ENCODE measurements at places on chromosomes 11 and 22.
A peak's percentile ranks its signal among the peaks of the same experiment; 100 is the strongest.

DNA sequence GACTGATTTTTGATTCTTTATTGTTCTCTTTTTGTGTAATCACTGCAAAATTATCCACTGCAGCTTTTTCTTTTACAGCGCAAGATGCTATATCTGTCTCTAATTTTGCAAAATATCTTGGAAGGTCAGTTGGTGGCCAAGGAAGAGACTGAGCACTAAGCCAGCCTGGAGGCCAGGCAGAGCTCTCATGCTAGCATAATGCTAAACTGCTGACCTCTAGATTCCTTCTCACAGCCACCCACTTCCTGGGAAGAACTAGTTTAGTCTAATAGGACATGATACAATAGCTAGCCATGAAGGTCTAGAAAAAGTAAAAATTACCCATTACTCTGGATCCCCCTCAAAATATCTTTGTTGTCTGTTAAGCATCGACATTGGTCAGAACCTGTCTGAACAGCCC lies 227.2 kb upstream of the ARHGAP20 start:
- no peak for DNase-seq

GRCh38 chr11:68146010-68146540 lies 24.9 kb upstream of the CHKA start:
- DNase-seq, result no peak

GRCh38 chr22:35544189-35544588 lies 3.6 kb downstream of the RASD2 start:
- DNase-seq, result no peak

- no peak for DNase-seq
Measured at GRCh38 chr11:120011836-120012235, 126.1 kb downstream of the TRIM29 start.

- no peak for DNase-seq
Measured at GRCh38 chr11:37926772-37927171, 1328.7 kb upstream of the RAG2 start.

GRCh38 chr11:86637988-86638387 lies 34.4 kb downstream of the ME3 start:
- DNase-seq, result no peak

GRCh38 chr11:22707119-22707899 lies 40.9 kb downstream of the GAS2 start:
- no peak for DNase-seq

GRCh38 chr11:47105974-47106373 lies 70.7 kb downstream of the ARFGAP2 start:
- DNase-seq, result no peak

DNA sequence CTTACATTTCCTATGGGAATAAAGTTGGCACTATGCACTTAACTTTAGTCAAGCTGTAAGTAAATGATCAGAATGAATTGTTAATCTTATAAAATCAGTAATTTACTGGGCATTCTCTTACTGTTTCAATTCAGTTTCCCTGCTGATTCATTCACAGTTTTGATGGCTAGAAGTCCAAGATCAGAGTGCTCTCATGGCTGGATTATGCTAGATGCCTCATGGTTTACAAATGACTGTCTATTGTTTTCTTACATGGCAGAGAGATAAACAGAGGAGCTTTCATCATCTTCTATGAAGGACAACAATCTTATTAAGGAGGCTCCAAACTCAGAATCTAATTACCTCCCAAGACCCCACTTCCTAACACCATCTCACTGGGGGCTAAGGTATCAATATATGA lies 135.1 kb upstream of the CARD18 start:
- DNase-seq, result no peak

DNA sequence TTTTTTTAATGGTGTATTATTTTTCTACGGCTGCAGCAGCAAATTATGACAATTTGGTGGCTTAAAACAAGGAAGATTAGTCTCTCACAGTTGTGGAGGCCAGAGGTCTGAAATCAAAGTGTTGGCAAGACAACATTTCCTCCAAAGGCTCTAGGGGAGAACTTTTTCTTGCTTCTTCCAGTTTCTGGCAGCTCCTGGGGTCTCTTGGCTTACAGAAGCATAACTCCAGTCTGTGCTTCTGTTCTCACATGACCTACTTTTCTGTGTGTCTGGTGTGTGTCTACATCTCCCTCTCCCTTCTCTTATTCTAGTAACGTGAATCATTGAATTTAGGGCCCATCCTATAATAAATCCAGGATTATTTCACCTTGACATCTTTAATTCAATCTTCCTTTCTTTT lies 551.9 kb upstream of the LUZP2 start:
- DNase-seq, result no peak

DNA sequence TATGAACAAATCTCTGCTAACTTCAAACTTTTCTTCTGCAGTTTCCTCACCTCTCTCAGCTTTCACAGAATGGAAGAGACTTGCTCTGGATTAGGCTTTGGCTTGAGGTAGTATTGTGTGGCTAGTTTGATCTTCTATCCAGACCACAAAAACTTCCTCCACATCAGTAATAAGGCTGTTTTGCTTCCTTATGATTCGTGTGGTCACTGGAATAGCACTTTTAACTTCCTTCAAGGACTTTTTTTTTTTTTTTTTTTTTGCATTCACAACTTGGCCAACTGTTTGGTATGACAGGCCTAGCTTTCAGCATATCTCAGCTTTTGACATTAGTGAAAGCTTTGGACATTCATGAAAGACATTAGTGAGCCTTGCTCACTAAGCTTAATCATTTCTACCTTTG lies 47.5 kb upstream of the LRRC55 start:
- DNase-seq, result no peak

- DNase-seq, result no peak
Measured at GRCh38 chr11:26286472-26287066, 45.4 kb upstream of the ANO3 start.

DNA sequence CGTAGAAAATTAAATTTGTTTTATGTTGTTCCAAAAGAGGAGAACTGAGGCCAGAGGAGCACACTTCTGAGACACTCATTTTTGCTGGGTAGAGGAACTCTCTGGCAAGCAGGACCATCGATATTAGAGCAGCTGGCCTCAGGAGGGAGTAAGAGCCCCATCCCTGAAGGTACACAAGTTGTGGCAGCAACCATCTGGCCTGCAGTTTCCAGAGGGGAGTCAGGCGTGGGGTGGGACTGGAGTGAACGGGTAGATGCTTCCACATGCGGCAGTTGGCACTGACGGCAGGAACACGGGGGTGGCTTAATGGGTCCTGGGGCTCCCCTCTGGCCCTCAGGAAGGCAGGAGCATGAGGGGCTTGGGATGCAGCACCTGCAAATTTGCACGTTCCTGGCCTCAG lies 13.2 kb upstream of the SSTR3 start:
- no peak for DNase-seq

DNA sequence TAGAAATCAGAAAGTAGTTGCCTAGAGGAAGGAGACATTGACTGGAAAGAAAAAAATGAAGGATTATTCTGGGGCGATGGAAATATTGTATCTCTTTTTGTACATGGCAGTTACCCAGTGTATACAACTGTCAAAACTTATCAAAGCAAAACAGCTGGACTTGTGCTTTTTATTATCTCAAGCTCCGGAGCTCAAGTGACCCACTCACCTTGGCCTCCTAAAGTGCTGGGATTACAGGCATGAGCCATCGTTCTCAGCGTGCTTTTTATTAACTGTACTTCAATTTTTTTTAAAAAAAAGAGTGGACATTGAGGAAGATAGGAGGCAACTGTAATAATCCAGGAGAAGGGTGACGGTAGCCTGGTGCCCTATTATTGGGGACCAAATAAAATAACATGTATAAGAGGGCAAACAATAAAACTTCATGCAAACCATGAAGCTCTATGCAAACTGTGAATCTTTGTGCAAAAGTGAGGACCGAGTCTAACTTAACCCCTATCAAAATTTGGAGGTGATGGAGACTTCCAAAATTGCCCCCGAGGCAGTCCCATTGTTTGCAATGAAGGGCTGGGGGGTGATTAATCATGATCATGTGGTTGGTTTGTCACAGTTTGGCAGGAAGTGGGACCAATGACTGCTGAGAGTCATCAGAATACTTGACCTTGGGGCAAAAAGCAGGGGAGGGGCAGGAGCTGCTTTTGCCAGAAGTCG lies 23.5 kb downstream of the FZD4 start:
- DNase-seq, result no peak

GRCh38 chr11:70616938-70617654 lies 218.8 kb downstream of the CTTN start:
- no peak for DNase-seq

DNA sequence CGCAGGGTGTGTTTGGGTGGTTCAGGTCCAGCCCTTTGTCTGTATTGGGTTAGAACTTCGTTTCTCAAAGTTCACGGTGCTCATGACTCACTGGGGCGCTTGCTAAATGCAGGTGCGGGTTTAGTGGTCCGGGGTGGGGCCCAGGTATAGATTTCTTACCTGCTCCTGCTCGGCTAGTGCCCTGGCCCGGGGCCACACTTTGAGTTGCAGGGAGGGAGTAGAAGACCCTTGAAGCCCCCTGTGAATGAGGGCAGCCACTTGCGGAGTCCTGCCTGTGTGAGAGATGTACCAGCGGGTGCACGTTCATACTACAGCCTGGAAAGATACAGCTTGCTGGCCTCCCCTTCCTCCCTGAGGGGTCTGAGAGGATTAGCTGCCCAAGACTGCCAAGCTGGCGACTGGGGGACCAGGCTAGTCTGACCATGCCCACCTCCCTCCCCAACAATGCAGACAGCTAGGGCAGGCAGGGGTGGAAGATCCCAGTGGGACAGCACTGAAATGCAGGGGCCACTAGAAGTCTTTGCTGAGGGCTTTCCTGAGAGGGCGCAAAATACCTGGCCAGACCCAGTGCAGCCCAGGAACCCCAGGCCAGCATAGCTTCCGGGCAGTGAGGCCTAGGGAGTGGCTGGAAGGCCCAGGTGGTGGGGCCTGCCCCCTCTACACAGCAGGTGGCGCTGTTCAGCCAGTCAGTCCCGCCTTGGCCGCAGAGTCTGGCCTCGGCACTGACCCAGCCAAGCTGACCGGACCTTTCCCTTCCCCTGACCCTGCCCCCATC lies 5.1 kb upstream of the MYRF start:
- peak; percentile 23 for DNase-seq

GRCh38 chr11:6619004-6619745 lies at the start of gene TPP1:
TPP1 (minus strand) TSS chr11:6619422; CDS start chr11:6619400, 22 bp downstream.
- DNase-seq, result peak; percentile 78

GRCh38 chr22:46262449-46263215 lies 511 bp downstream of the PKDREJ start:
- DNase-seq, result no peak

DNA sequence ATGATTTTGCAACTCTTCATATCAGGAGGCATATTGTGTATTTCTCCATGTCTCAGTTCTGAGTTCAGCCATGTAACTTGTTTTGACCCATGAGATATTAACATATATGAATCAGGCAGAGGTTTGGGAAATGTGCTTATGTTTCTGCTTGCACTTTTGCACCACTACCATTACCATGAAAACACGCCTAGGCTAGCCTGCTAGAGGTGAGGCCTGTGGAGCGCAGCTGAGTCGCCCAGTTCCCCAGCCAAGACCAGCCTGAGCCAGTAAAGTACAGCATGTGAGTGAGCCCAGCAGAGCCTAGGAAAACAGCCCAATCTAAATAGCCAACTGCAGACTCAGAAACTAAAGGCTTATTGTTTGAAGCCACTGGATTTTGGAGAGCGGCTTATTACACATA lies 18.4 kb upstream of the MYOD1 start:
- DNase-seq, result no peak

DNA sequence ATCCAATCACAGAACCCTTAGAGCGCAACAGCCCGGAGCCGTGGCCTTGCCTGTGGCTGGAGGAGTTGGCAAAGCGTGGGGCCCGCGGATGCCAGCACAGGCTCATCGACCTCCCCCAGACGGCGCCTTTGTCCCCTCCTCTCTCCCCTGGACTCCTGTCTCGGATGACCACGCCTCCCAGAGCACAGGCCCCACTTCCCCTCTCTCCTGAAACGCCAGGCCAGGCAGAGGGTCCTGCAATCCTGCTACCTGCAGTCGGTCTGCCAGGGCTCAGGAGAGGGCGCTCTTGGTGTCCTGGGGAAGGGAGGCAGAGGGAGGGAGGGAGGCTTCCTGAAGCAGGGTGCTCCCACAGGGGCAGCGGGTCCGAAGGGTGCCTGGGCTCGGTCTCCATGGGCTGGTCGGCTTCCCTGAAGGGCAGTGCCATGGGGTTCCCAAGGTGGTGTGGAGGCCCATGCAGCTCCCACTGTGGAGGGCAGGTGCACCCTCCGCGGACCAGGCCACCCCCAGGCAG lies 16.6 kb upstream of the TTLL12 start:
- DNase-seq, result no peak

DNA sequence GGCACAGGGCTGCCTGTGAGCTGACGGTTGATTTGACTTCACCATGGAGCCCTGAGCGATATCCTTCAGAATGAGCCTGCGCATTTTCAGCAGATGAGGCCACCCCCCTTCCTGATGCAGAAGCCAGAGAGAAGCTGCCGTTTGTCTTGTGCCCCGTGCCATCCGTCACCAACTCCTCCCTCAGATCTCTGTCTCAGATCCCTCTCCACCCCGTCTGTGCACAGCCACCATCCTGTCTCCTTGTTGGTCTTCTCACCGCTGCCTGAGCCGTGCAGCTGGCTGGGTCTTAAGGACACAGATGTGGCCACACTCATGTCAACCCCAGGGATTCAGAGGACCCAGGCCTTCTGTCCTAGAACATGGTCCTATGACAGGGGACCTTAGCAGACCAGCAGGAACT lies 293.9 kb downstream of the TBC1D22A start:
- DNase-seq, result no peak

GRCh38 chr22:28283068-28283654 lies 364.1 kb upstream of the PITPNB start:
- DNase-seq, result no peak

- no peak for DNase-seq
Measured at GRCh38 chr11:1163911-1164735, 6.4 kb downstream of the MUC5AC start.

GRCh38 chr22:38706101-38706900 lies 557 bp downstream of the GTPBP1 start:
- DNase-seq, result peak; percentile 14

DNA sequence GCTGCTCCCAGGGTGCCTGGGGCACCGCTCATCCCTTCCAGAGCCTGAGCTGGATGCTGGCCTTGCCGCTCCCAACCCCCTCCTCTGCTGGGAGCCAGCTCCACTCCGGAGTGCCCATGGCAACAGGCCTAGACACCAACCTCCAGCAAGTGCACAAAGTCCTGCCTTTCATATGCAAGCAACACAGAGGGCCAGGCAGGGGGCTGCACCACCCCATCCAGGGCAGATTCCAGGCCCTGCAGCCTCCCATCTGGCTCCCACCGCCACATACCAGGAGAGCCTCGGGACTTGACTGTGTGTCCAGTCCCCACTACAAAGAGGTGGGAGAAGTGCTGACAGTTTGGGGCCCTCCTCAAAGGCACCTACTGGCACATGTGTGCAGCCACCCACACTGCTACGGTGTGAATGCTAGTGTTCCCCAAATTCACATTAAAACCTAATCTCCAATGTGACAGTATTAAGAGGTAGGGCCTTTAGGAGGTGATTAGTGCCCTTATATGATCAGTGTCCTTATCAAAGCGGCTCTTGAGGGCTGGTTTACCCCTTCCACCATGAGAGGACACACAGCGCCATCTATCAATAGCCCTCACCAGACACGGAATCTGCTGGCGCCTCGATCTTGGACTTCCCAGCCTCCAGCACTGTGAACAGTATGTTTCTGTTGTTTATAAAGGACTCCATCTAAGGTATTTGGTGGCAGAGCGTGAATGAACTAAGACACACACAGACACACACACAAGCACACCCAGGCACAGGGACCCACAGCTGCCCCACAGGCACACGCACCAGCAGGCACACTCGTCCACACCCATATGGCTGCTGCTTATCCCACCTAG lies 16.2 kb downstream of the ARVCF start:
- DNase-seq, result no peak

Measured in activated T-helper 1 cell treated with anti-CD3 and anti-CD28 coated beads, Interleukin-2, amount 50 U/mL, for 16 hours (primary cell).